ENCODE measurements at places on chromosomes 4 and X. TPM values are rescaled to one million over a fixed set of nuclear protein-coding genes. Genes with fewer than 3 reads are reported as not detected.

The ATP6AP1 gene
- 30.9 TPM for polyA plus RNA-seq

The CUL4B gene
- polyA plus RNA-seq, result 24.2 TPM

The RNF175 gene
- 0.25 TPM for polyA plus RNA-seq

The FAM9C gene
- polyA plus RNA-seq, result not detected

The KLHL13 gene
- 1.3 TPM for polyA plus RNA-seq

The SHOX gene
- not detected for polyA plus RNA-seq

The CLCN5 gene
- polyA plus RNA-seq, result 1.3 TPM

The GLRA2 gene
- polyA plus RNA-seq, result not detected

The ALPK1 gene
- polyA plus RNA-seq, result 10.9 TPM

The SLC25A14 gene
- polyA plus RNA-seq, result 6.7 TPM

The PLS3 gene
- polyA plus RNA-seq, result 66.2 TPM

The HAND2 gene
- 42.7 TPM for polyA plus RNA-seq

The TMSB15A gene
- polyA plus RNA-seq, result 0.53 TPM

The TCP11X2 gene
- polyA plus RNA-seq, result not detected

The DOK7 gene
- polyA plus RNA-seq, result 0.18 TPM

The STBD1 gene
- 11.6 TPM for polyA plus RNA-seq

The ZAR1 gene
- polyA plus RNA-seq, result not detected

The GPRASP2 gene
- polyA plus RNA-seq, result 4.8 TPM

The SFRP2 gene
- 83.0 TPM for polyA plus RNA-seq

Measured in adipose tissue (tissue), 3 donors.